ENCODE measurements at places on chromosomes 6 and 20. TPM values are rescaled to one million over a fixed set of nuclear protein-coding genes. Genes with fewer than 3 reads are reported as not detected.

Gene CRYBG1
- total RNA-seq: 19.9 TPM

Gene MUCL3
- total RNA-seq: not detected

Gene ULBP3
- 23.2 TPM for total RNA-seq

Gene SLC22A7
- not detected for total RNA-seq

Gene PCSK2
- not detected for total RNA-seq

All from PC-3 (cell line).